ENCODE measurements at places on chromosomes 12 and 14.

DNA sequence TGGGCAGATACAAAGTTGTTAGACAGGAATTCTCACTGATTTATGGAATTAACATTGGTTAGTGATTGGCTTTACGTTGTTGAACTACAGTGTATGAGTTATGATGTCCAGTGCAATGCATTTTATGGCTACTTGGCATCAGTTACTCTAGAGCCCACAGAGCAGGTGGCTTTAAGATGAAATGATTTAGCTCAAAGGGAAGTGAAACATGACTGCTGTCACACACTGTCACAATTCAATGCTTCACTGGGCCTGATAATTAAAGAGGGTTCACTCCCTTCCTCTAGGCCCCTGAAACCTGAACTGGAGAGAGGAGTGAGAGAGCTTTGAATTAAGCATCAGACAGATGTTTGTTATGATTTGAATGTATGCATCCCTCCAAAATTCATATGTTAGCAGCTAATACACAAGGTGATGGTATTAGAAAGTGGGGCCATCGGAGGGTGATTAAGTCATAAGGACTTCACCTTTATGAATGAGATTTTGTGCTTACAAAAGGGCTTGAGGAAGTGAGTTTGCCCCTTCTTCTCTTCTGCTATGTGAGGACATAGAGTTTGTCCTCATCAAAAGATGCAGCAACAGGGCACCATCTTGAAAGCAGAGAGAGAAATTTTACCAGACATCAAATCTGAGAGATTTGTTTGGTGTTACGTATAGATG lies 175.8 kb upstream of the GRIN2B start:
- DNase-seq, result no peak

DNA sequence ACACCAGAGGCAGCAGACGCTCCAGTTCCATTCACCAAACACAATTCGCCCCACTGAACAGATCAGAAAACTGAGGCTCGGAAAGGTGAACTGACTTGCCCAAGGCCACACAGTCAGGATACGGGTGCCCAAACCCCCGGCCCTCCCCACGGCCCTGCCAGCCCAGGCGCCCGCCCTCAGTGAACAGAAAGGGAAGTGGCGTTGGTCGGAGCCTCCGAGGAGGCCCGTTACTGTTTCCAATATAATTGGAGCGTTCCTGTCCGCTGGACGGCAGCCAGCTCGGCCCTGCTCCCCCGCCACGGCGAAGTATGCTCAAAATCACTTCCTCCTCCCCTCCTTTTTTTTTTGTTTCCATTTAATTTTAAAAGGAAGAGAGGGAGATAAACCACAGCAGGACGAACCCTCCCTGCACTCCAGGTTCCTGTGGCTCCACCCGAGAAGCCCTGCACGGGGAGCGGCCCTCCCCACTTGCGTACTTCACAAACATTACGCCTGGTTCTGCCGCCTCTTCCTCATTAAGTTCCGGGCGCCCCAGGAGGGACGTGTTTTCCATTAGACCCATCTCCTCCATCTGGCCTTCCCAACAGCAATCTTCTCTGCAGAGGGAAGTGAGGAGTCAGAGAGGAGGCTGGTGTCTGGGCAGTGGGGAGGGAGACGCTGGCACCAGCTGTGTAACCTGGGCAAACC lies 61.1 kb downstream of the NCOR2 start:
- no peak for DNase-seq

- DNase-seq, result no peak
Observed at GRCh38 chr14:53161758-53162435, 8.8 kb upstream of the DDHD1 start.

DNA sequence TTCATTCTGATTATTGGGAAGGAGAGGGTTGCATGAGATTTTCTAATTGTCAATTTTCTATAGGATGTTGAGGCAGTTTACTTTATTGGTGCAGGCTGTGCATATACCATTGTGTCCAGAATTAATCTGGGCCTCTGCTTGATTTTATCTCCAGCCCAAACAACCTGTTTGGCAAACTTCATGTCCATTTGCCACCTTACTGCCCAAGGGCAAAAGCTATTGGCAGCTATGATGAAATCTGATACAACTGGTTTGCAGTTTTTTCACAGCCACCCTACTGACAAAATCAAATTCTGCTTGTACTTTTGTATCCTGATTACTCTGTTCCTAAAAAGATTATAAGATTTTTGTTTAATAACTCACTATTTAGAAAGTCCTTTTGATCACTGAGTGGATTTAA lies 789.2 kb upstream of the FBXO33 start:
- no peak for DNase-seq

DNA sequence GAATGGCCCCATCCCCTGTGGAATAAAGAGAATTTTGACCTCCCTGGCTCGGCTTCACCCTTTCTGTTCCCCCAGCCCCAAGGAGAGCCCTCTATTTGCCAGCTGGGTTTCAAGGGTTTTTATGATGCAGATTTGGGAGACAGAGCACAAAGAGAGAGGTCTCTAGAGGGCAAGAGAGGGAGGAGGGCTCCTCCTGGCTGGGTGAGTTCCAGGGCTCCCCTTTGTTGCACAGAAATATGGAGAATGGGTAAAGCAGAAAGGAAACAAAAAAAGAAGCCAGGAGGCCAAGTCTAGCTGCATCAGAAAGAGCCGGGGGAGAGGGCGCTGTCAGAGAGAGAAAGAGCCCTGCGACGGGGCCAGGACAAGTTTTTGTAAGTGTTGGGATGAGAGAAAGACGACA lies 319.6 kb upstream of the RTL1 start:
- DNase-seq, result no peak

Data from stimulated activated CD8-positive, alpha-beta memory T cell treated with anti-CD3 and anti-CD28 coated beads, Interleukin-12 subunit alpha, Interleukin-12 subunit beta, amount 100 ng/mL, for 4 hours (primary cell).